Activated CD4-positive, alpha-beta T cell treated with anti-CD3 and anti-CD28 coated beads for 24 hours (primary cell): ENCODE measurements at places on chromosomes 16 and 17.

DNA sequence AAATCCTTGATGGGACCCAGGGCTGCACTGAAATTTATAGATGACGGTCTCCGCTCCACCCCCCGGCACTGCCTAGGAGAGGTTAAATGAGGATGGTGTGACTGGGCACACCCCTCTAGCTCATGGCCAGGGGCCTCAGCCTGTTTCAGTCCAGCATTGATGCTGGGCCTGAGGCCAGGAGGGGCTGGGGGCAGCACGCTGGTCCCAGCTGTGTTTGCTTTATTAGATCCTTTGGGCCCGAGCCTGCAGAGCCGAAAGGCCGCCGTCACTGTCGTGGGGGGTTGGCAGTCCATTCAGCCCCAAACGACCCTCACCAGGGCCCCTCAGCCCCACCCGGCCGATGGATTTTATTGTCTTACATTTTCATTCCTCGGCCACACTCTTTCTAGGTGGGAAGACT is 10.8 kb upstream of the DOK4 start:
- DNase-seq: no peak

GRCh38 chr16:27365142-27366089 is 36.6 kb upstream of the IL21R start:
- no peak for DNase-seq

DNA sequence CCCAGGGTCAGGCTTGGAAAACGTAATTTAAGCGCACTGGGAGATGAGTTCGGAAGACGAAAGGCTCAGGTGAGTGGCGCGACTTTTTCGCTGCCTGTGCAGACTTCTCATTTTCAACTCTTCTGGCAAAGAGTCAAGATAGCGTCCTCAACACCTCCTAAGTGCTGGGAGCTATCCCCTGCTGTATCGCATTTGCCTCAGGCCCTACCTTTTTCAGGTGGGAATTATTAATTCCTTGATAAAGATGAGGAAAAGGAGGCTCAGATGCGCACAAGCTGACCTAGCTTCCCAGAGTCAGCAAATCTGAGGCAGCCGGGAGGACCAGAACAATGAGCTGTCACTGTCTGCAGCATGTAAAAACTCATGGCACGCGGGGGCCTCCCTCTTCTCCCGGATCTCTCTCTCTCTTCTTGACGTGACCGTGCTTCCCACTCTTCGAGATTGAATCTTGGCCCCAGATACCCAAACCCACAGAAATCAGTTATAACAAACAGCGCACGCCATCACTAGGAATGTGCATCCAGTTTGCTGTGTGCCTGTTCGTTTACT is 512 bp upstream of the ADAMTS18 start:
- DNase-seq: no peak

GRCh38 chr17:70771804-70772386 is 602.6 kb downstream of the KCNJ2 start:
- DNase-seq: no peak

DNA sequence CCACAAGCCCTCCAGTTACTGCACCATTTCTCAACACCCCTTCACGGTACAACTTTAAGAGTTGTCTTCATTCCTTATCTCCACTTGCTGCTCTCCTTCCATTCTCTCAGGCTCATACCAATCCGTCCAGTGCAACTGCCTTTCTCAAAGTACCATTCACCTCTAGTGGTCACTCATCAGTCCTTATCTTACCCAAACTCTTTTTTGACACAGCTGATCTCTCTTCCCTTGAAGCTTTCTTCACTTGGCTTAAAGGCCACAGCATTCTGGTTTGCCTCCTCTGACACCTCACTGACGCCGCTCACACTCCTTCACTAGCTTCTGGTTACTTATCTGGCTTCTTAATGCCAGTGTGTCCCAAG is 24.9 kb downstream of the UBE2G1 start:
- no peak for DNase-seq

- DNase-seq: no peak
Measured at GRCh38 chr17:59139939-59140338, 15.0 kb downstream of the SKA2 start.

GRCh38 chr16:969508-970385 is 1.0 kb downstream of the LMF1 start:
- no peak for DNase-seq

DNA sequence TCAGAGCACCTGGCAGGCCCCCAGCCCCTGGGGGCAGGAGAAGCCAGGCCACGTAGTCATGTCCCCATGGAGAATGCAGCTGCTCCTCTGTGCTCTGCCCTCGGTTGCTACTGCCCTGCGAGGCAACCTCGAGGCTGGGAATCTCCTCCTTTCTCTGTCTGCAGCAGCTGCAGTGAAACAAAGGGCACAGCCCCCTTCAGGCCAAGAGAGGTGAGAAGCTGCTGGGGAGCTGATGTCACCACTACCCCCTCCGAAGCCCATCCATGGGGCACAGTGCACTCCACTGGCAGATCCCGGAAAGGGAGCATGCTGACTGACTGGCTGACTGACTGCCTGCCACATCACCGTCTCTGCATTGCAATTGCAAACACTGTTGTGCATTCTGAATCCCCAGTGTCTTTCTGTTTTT is 103.7 kb downstream of the GRIN2A start:
- no peak for DNase-seq

GRCh38 chr16:67893743-67894399 is 817 bp downstream of the PSKH1 start:
- no peak for DNase-seq

DNA sequence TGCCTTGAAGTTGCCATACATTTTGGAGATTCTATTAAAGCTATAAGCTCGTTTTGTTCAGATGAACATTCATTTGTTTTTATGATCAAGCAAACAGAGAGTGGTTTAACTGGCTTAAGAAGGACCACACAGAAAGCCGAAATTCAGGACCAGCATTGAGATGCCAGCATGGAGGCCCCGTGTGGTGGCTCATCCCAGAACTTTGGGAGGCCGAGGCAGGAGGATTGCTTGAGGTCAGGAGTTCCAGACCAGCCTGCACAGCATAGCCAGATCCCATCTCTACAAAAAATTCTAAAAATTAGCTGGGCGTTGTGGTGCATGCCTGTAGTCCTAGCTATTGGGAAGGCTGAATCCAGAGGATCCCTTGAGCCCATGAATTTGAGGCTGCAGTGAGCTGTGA is 45.9 kb upstream of the KIFC3 start:
- DNase-seq: no peak

GRCh38 chr16:14424595-14424994 is 205.5 kb downstream of the PARN start:
- no peak for DNase-seq

- no peak for DNase-seq
Measured at GRCh38 chr16:58644765-58645487, 15.3 kb upstream of the CNOT1 start.

GRCh38 chr17:7854851-7855659 is at the start of gene TMEM88:
Gene TMEM88, plus strand, starts transcription at chr17:7855066. Its CDS starts 9 bp downstream, at chr17:7855075.
- DNase-seq: no peak
